ENCODE measurements at places on chromosomes 3 and 15.

DNA sequence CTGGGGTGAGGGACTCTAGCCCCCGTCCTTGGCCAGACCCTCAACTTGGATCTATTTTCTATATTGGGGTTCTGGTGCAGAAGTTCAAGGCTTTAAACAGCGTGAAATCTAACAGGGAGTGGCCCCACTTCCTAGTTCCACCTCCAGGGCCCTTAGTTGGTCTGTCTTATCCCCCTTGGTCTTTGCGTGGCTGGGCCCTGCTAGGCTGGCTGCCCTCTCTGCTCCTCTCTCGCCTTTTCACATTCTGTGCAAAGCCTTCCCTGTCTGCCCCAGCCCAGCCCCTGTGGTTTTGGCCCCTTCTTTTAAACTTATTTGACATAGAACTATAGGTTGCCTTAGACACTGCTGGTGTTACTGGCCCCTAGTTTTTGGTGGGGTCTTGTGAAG is 5.6 kb downstream of the PPCDC start:
- DNase-seq, result no peak

DNA sequence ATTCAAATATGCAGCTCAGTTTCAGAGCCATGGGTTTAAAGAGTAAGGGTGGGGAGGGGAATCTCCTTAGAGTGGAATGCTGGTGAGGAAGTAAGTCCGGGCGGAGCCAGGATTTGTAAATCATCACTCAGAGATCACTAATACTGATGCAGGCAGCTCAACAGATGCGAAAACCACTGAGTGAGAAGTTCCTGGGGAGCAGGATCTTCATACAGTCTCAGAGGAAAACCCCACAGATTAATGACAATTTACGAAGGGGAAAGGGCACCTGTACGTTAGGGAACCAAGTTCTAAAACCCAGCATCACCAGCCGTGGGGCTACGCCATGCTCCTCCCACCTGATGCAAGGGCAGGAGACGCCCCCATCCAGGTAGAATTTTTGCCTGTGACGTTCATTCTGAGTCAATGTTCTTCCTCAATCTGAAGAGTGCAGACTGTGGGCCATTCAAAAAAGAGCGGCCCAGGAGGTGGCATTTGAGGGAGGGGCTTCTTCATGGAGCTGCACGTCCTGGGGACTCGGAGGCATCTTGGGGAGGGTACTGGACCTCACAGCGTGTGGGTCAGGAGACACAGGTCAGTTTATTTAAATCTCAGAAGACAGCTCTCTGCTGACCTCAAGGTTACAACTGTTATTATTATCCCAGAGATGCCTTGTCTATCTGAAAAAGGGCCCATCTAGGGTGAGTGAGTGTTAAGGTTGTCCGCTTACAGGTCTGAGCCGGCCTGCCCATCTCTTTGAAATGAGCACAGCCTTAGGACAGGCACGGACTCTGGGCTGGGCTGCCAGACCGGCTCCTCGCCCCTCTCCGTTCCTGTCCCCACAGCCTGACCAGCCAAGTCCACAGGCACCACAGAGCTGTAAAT is 228.0 kb downstream of the XXYLT1 start:
- DNase-seq, result no peak

- DNase-seq, result no peak
These were observed 164.5 kb downstream of the THSD4 start for GRCh38 chr15:71279757-71280141.

- no peak for DNase-seq
These were observed 306.8 kb downstream of the TUSC7 start for GRCh38 chr3:117016378-117016777.

GRCh38 chr15:31169558-31169957 is 68.0 kb upstream of the TRPM1 start:
- no peak for DNase-seq

GRCh38 chr3:3074551-3075257 is 35.5 kb downstream of the IL5RA start:
- no peak for DNase-seq

GRCh38 chr3:9704347-9705322 is 1.0 kb downstream of the CPNE9 start:
- DNase-seq, result peak; percentile 25

DNA sequence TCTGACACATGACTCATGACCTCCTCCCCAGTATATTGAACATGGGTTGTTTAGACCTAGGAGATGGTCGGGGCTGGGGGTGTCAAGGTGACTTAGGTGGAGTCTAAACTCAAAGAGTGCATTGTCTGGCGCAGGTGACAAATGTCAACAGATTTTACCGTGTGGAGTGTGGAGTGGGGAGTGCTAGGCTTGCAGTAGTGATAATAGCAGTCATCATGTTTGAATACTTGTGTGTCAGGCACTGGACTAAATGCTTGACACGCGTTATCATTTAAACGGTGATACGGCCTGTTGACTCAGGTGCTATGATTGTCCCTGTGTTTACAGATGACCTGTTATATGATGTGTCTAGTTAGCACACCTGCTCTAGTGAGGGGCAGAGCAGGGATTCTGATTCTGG is 30.8 kb downstream of the MUC20 start:
- DNase-seq, result no peak

GRCh38 chr3:16456784-16457415 is 56.6 kb downstream of the RFTN1 start:
- DNase-seq, result peak; percentile 94

GRCh38 chr3:12135029-12135657 is 23.6 kb downstream of the TIMP4 start:
- peak; percentile 74 for DNase-seq

DNA sequence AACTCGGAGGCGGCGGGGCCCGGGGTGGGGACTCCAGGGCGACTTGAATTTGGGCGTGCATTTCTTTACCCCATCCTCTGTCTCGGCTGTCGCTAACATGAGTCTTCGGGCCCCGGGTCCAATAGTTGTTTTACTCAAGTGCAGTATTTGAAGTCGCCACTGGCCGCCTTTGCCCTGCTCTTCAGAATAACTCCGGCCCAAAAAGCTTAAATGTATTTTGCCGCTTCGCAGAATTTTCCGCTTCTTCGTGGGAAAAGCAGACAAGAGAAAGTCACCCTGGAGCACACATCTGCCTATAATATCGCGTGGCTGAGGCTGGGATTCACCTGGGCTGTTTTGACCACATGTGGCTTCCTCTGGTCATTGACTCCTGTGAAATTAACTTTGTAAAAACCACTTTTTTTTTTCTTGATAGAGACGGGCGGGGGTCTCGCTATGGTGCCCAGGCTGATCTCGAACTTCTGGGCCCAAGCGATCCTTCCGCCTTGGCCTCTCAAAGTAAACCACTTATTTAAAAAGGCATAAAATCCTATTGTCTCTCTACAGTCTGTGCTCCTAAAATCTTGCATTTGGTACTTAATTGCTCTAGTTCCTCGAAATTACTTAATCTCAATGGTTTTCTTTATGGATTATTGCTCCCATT is 676 bp downstream of the CNOT10 start:
- DNase-seq, result peak; percentile 23

- no peak for DNase-seq
These were observed 2.1 kb upstream of the RFT1 start for GRCh38 chr3:53132347-53132746.

GRCh38 chr3:4409971-4410573 is 57.0 kb downstream of the SUMF1 start:
- no peak for DNase-seq

- DNase-seq, result no peak
These were observed 32.1 kb upstream of the THRB start for GRCh38 chr3:24526640-24527212.

All from fibroblast of lung (primary cell).